ENCODE measurements at places on chromosomes 3 and 15.
A peak's percentile ranks its signal among the peaks of the same experiment; 100 is the strongest.

DNA sequence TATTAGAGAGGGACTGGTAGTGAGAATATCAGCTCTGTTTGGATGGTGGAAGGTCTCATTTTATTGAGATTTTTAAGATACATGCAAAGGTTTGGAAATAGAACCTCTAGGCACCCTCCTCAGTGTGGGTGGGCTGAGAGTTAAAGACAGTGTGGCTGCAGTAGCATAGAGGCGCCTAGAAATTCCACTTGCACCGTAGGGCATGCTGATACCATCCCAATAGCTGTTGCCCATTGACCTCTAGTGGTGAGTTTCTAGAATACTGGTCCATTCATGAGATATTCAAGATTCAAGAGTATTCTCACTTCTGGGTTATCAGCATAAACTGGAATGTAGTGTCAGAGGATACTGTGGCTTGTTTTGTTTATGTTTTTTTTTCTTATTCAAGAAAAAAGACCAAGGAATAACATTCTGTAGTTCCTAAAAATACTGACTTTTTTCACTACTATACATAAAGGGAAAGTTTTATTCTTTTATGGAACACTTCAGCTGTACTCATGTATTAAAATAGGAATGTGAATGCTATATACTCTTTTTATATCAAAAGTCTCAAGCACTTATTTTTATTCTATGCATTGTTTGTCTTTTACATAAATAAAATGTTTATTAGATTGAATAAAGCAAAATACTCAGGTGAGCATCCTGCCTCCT, 87.2 kb downstream of the TGFBR2 start:
- peak; percentile 12 for DNase-seq

- no peak for DNase-seq
Observed at GRCh38 chr15:70701891-70702568, 61.3 kb downstream of the UACA start.

DNA sequence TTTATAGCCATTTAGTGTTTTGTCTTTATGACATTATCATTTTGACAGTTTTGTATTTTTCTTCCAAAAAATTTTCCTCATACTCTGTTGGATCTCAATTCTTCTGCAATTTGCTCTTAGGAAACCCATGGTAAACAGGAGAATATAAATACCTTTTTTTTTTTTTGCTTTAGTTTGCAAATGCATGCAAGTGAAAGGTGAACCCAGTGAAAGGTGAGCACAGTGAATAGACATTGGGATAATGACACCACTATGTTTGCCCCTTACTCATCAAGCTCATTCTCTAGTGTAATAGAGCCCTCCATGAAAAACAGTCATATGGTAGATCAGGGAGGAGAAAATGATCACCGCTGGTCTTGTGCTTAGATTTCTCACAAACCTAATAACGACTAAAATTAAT, 59.0 kb upstream of the TRPC1 start:
- DNase-seq, result no peak

GRCh38 chr3:61111825-61112224, 139.4 kb downstream of the FHIT start:
- no peak for DNase-seq

DNA sequence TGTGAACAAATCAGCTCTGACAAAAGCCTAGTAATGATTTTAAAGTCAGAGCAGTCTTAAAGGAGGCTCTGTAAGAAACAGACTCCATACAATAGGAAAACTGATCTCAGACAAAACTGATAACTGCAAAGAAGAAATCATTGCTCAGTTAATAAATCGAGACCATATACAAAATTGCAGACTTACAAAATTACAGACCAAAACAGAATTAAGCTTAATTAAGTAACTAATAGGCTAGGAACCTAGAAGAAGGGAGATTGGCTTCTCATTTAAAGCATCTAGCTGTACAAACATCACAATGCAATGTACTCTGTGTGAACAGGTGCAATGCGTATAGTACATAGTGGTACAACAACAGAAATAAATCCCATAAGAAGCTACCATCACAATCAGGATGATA, 46.3 kb downstream of the ZBTB20 start:
- DNase-seq, result no peak

GRCh38 chr3:195203606-195204005, 67.4 kb downstream of the XXYLT1 start:
- no peak for DNase-seq

DNA sequence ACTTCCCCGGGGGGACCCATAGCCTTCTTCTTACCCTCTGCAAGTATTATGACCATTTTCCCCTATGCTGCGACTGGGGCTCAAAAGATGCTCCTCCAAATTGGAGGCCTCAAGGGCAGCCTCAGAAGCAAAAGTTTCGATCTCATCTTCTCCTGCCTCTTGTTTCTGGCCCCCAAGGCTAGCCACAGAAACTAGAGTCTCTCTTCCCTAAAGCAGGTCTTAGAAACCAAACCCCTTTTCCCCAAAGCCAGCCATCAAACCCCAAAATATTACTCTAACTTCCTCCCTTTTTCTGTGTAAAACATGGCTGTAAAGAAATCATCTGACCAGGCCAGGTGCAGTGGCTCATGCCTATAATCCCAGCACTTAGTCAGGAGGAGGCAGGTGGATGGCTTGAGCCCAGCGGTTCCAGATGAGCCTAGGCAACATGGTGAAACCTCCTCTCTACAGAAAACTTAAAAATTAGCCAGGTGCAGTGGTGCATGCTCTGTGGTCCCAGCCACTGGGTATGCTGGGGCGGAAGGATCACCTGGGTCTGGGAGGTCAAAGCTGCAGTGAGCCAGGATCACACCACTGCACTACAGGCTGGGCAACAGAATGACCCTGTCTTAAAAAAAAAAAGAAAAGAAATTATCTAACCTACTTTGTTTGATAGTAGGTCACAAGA, 36.7 kb upstream of the MFGE8 start:
- no peak for DNase-seq

DNA sequence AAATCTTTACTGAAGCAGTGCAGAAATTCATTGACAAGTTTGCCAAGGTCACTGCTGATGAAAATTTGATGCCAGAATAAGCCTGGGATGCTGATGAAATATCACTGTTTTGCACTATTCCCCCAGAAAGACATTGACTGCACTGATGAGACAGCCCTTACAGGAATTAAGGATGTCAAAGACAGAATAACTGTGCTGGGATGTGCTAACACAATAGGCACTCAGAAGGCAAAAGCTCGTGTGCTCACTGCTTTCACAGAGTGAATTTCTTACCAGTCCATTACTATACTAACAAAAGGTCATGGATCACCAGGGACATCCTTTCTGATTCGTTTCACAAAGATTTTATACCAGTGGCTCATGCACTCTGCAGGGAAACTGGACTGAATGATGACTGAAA, 69.4 kb downstream of the MCF2L2 start:
- DNase-seq, result no peak

DNA sequence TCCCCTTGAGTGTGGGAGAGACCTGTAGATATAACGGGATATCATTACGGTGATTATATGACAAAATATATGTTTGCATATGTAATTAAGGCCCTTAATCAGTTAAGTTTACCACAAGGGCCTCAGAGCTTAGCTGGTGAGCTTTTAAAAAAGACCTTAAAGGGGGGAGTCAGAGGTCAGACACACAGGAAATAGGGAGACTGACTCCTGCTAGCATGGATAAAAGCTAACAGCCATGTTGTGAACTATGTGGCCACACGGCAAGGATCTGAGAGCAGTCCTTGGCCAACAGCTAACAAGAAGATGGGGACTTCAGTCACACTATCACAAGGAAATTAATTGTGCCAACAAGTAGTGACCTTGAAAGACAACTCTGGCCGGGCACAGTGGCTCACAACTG, 3.1 kb downstream of the STAG1 start:
- no peak for DNase-seq

DNA sequence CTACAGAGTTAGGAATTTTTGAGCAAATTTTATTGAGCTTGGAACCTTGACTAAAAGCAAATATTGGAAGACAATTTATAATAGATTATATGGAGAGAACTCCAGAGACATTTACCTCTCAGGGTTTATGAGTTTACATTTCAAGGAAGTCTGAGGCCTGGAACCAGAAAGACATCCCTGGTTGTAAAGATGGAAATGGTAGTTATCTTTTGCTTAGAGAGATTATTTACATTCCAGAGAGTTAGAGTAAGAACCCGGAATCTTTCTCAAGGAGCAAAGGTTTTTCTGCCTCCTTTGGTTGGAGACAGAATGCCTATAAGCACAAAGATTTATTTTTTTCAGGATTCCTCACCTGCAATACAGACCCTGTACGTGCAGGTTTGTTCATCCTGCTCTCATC, 458.1 kb downstream of the TBL1XR1 start:
- DNase-seq, result no peak

GRCh38 chr3:126274735-126275619, 82.2 kb downstream of the KLF15 start:
- no peak for DNase-seq
